Suppressor macrophage treated with lipopolysaccharide for 1 hour (primary cell): ENCODE measurements at places on chromosomes 11 and 22.

DNA sequence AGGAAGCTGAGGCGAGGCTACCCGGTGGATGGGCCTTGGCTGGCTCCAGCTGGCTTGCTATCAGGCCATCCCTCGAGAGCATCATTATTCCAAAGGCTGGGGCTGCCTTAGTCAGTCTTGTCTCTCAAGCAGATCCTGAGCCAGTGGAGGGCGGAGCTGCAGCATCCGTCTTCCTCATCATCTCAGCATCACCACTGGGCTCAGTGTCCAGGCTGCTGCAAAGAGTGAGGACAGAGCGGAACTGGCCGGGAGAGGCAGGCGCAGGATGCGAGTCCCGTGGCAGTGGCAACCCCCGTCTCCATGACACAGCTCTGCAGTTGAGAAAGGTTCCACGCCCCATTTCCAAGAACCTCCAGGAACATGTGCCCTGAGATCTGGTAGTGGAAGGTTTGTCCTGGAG, 4.4 kb downstream of the TP53I11 start:
- no peak for DNase-seq

DNA sequence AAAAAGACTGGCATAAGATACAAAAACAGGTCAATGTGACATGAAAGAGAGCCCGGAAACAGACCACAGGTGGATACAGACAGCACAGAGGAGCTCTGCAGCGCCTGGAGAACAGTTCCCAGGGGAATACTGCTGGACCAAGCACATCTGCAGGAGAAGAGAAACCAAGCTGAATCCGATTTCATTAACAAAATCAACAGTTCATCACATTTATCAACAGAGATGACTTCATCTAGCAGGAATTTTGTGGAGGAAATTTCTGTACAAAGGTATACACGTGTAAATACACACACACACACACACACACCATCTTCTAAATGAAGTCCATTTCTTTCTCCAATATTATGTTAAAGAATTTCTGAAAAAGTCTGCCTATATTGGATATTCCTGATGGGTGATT, 17.1 kb downstream of the YPEL1 start:
- DNase-seq: no peak

GRCh38 chr11:33897761-33898375, 6.0 kb upstream of the LMO2 start:
- DNase-seq: peak; percentile 72

DNA sequence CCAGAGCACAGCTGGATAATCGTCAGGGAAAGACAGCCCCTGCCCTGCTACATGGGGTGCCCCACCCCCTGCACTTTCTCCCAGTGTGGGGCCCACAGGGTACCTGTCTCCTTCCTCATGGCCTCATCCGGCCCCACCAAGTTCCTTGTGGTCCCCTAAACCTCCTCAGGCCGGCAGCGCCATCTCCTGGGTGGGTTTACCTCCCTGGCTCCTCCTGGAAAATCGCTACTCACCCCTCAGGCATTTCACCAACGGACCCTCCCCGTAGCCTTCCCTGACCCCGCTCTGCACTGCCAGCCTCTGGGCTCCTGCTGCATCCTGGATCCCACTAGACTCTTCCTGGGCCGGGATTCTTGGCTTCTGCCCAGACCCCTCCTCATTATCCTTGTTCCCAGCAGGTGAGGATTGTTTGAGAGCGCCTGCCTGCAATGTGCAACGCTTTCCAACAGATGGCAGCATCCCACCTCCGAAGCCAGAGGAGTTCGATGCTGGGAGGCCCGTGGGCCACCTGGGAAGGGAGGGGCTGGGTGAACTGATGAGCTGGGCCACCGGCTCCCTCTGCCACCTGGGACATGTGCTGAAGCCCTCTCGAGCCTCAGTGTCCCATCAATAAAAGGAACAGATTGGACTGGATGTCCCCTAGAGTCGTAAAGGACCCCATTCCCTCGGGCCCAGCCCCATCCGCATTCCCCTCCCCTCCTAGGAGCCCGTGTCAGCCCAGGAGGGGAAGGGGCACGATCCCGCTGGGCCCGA, 44.2 kb upstream of the TTLL12 start:
- DNase-seq: peak; percentile 67

GRCh38 chr11:10742460-10743208, 8.4 kb upstream of the CTR9 start:
- no peak for DNase-seq

DNA sequence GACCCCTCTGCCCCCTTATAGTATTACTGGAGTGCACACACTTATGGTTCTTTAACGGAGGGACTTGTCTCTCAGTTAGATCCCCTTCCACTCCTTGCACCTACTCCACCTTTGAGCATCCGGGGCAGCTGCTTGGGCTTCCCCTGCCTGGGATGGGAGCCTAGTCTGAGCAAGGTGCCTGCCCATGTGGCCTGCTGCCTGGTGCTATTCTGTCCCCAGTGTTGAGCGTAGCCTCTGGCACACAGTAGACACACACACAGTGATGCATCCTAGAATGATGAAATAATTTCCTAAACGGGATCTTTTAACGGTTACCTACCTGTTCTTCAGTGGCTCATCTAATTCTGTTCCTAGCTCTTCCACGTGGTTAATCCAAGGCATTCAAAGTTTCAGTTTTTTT, 22.4 kb downstream of the PPFIA1 start:
- no peak for DNase-seq

DNA sequence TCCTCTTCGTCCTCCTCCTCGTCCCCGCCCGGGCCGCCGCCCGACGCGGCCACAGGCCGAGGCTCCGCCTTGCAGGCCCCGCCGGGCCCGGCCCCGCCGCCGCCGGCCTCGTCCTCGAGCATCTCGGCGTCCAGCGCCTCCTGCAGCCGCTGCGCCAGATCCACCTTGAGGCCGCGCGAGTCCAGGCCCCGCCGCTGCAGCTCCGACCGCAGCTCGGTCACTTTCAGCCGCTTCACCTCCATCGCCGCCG, 417 bp downstream of the HNRNPUL2 start:
- no peak for DNase-seq

GRCh38 chr11:118552341-118552740, 13.4 kb downstream of the IFT46 start:
- DNase-seq: no peak

GRCh38 chr11:105219269-105219668, 79.7 kb upstream of the CARD18 start:
- DNase-seq: no peak

DNA sequence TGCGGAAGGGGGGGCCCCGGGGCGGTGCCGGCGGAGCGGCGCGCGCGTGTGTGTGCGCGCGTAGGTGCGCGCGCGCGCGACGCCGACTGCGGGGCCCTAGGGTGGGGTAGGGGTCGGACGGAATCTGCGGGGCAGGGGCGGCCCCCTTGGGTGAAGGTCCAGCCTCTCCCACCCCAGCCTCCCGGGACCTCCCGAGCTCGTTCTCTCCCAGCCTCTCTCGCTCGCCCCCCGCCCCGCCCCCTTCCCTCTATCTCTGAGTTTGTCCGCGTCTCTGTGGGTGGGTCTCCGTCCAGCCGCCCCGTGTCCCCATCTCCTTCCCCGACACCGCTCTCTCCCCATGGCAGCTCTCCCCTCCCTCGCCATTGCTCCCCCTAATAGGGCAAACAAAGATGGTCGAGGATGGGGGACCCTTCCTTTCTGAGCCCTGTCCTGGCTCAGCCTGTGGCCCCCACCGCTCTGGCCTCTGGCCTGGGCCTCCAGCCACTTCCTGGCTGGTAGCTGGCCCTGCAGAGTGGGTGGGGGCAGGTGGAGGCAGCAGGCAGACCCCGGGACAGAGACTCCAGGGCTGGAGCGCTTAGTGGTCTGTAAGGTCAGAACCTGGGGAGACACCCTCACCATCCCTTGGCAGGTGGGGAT, 33.0 kb upstream of the PRR5 start:
- peak; percentile 19 for DNase-seq

GRCh38 chr11:105000167-105000566, 22.8 kb downstream of the CASP5 start:
- DNase-seq: peak; percentile 12

- DNase-seq: no peak
Measured at GRCh38 chr11:102320188-102320587, 2.9 kb downstream of the BIRC3 start.

GRCh38 chr11:65060913-65061408, 2.6 kb upstream of the NAALADL1 start:
- peak; percentile 27 for DNase-seq

DNA sequence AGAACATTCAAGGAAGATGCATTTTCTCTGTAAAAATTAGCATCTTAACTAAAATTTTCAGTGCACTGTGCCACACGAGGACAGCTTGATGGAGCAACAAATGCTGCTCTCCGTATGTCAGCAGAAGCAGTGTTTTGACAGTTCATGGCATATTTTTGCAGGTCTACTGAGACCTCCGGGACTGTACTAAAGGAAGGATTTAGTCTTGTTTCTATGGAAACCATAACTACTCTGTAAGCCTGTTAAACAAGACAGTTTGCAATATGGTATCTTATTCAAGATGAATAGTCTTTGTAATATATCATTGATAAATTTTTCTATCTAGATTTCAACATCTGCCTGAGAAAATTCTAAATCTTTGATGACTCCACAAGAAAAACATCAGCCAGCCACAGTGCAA, 184.0 kb upstream of the GUCY1A2 start:
- DNase-seq: no peak

- DNase-seq: no peak
Measured at GRCh38 chr22:31652088-31652487, 9.9 kb downstream of the PISD start.

- peak; percentile 42 for DNase-seq
Measured at GRCh38 chr22:19984201-19984753, 32.3 kb downstream of the ARVCF start.

GRCh38 chr11:118398791-118399559, 2.4 kb upstream of the ATP5MG start:
- peak; percentile 21 for DNase-seq
